Adipocyte (in vitro differentiated cells): ENCODE measurements at places on chromosomes 6 and 20.

GRCh38 chr6:47446669-47447330 lies 30.8 kb upstream of the CD2AP start:
- DNase-seq: no peak

- peak; percentile 72 for DNase-seq
Measured at GRCh38 chr20:59006864-59007664, at the start of gene CTSZ. CTSZ (minus strand) TSS chr20:59007254; CDS start chr20:59007128, 126 bp downstream.

DNA sequence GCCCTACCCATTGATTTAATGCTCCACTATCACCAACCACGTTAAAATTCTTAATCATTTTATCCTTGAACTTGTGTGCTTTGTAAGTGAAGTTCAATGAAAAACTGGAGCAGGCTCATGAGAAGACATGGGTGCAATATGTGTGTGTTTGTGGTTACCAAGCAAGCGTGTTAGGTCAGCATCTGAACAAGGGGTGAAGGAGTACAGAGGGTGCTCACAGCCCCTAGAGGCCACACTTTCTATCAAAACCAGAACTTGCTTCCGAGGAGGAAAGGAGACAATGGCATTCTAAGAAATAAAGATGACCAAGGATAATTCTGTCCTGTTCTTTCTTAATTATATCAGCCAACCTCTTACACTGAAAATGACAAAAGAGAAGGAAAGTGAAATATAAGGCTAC lies 93.7 kb downstream of the NRSN1 start:
- DNase-seq: no peak

GRCh38 chr6:14546036-14546435 lies 428.5 kb downstream of the CD83 start:
- no peak for DNase-seq

DNA sequence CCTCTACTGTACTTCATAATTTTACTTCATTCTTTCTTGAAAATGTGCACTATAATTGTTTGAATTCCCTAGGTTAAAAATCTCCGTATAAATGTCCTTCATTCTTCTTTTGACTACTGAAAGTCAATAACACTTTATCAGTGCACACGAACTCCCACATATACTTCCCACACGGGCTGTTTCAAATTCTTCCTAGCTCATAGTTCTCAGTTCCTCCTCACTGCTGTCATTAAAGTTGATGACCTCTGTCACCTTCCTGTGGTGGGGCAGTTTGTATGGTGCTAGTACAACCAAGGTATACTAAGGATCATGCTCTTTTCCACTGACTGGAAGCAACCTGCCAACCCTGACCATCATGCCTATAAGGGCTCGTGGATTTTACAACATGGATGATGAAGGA lies 40.0 kb upstream of the CD2AP start:
- no peak for DNase-seq

GRCh38 chr6:154167126-154167525 lies 128.1 kb downstream of the OPRM1 start:
- no peak for DNase-seq

DNA sequence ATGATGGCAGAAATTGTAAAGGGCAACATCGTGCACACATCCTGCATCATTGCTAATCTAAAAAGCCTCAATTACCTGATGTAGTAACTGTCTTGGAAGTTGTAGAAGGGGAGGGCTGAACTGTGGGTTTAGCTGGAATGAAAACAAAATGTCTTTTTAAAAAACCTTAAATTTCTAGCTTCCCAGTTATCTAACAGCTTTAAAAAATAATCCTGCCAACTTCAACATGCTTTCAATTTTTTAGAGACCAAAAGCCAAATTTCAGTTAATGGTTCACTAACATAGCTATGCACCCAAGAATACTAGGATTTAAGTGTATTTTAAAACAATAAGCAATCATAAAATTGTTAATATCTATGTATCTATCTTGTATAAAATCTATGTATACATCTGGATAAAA lies 11.9 kb downstream of the CD164 start:
- DNase-seq: peak; percentile 64

DNA sequence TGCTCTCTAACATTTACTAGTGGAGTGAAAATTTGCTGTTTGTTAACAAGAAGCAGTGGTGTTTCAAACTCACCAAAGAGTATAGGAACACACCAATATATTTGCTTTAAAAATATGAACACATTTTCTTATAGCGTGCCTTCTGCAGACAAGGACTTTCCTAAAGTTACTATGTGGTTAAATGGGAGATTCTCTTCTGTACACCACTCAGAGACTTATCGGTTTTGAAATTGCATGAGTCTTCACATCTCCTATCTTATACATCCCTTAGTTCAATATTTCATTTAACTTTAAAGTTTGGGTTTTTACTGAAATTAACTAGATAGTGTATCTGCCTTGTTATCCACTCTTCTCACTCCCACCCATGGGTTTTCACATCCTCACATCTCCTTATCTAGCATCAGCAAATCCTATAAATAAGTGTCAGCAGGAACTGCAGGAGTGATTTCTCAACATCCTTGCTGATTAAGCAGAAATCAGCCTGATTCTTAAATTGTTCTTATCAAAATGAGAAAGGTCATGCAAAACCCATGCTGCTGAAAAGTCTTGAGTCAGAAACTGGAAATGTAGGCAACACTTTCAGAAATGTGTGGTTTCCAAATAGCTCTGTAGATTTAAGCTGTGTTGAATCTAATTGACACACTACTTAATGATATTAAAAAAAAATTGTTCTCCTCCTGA lies 1075.6 kb upstream of the GJE1 start:
- DNase-seq: peak; percentile 0

DNA sequence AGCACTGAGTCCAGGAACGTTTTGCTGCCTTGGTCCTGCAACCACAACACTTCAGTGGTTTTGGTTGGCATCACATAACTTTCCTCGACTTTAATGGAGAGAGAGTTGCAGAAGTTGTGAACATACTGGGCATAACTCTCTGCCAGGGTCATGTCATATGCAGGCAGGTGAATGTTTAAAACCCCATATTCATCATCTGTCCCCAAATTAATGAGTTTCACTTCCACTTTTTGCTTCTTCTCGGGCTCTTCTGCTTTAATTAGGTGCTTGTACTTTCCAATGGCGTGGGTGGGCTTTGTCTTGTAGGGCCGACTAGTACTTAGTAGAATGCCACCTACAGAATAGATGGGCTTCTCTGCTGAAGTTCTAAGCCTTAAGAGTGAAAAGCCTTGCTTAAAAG lies 45.2 kb upstream of the TFAP2A start:
- no peak for DNase-seq
